Tibial nerve (tissue), 4 donors: ENCODE measurements at places on chromosomes 5 and 9. TPM values are rescaled to one million over a fixed set of nuclear protein-coding genes. Genes with fewer than 3 reads are reported as not detected.

GRIN3A gene
- not detected for total RNA-seq

GRCh38 chr5:139749242-139749641 lies 46.4 kb upstream of the PSD2 start:
- DNase-seq: no peak

DNA sequence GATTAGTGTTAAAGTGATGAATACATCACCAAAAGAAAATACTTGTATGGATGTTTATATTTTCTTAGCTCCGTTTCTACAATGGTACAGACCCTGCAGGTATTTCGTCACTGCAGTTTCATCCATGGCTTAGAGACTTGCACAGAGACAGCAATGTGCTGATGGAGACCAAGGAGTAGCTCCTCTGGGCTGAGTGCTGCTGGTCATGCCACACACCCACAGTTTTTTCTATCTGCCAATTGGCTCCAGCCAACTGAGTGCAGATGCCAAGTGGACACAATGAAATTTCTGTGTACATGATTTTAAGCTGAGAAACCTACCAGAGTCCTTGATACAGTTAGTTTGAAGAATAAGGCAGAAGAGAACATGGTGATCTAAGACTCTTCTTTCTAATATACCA lies 145.9 kb upstream of the ADCY2 start:
- no peak for DNase-seq

GRCh38 chr9:77839459-77840140 lies 191.5 kb upstream of the GNA14 start:
- DNase-seq: no peak

GRCh38 chr9:78189461-78189860 lies 46.4 kb upstream of the CEP78 start:
- no peak for DNase-seq
